CD4-positive, alpha-beta T cell (primary cell): ENCODE measurements at places on chromosomes 3 and 15.

GRCh38 chr3:63803911-63804310 is 15.2 kb upstream of the C3orf49 start:
- no peak for DNase-seq

DNA sequence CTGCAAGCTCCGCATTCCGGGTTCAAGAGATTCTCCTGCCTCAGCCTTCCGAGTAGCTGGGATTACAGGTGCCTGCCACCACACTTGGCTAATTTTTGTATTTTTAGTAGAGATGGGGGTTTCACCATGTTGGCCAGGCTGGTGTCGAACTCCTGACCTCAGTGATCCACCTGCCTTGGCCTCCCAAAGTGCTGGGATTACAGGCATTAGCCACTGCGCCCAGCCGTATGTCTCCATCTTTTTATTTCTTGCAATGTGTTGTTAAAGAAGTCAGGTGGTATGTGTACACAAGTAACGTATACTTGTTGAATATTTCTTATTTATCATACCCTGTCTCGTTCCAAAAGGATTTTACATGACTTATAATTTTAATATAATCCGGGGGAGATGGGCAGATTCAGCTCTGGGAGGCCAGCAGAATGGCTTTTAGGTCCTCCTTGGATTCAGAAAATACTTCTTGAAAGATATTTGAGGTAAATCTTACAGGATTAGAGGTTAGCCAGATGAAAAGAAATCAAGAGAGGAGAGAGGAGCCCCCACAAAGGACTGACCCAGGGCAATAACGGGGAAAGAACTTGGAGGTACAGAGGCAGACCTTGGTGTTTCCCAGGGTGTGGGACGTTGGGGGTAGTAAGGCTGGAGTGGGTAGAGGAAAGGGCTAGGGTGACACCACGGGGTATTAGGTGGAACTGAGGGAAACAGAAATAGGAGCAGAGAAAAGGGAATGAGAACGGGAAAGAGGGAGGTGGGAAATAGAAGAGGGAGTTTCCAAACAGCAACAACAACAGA is 27.2 kb upstream of the MUC20 start:
- DNase-seq: no peak

GRCh38 chr15:32649342-32649741 is 7.8 kb downstream of the SCG5 start:
- no peak for DNase-seq

DNA sequence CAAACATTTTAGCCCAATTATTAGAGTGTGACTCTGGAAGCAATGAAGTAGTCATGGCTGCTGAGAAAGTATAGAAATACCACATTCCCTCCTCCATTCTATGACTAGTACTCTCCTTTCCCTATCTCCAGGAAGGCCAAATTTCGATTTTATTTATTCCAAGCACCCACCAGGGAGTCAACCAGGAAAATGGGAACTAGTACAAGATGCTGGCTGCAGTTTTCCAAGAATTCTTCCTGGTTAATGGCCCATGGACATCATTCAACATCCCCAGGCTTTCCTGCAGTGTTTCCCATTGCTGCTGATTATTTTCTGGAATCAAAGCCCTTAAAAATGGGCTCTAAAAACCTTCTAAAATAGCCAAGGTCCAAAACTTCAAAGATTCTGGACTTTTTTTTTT is 247.9 kb upstream of the STT3B start:
- no peak for DNase-seq

DNA sequence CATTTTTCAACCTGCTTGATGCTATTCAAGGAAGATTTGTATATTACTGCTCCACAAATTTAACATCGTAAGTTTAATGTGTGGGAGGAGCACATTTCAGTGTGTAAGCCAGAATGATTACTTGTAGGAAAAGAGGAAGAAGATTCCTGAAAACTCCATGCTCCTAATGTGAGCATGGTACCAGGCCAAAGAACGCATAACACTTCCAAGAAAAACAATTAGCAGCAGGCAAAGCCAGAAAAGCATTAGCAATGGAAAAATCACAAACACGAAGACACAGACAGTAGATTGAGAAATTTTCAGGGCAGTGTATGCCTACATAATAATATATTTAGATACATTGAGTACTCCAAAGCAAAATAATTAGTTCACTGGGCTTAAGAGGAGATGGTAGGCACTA is 96.6 kb upstream of the CBLB start:
- no peak for DNase-seq

DNA sequence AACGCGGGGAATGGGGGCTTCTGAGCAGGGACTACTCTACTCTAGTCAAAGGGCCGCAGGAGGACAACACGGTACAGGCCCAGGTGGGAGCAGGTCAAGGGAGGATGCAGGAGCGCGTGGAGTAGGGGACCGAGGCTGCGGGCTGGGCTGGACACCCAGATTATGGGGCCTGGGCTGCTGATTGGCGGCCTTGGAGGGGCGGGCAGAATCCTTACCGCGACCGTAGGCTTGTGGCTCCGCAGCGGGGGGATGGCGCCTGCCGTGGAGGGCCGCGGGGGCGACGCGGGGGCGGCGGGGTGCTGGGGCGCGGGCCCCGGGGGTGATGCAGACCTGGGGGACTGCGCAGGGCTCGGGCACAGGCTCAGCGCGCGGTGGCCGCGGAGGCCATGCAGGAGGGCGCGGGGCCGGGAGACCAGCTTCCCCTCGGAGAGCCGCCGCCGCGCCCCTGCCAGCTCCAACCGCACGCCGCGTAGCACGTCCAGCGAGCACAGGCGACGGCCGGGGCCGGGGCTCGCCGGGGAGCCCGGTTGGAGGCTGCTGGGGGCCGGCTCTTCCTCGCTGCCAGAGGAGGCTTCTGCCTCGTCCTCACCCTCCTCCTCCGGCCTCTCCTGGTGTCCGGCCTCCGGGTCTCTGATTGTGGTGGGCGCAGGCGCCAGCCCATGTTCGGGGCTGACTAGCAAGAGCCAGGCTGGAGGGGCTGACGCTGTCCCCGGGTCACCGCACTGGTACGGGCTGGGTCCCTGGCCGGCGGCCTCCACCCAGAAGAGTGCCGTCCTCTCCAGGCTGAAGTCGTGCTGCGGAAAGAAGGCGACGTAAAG is 12.9 kb downstream of the UBAP1L start:
- DNase-seq: no peak

- no peak for DNase-seq
These were observed 12.6 kb upstream of the VIPR1 start for GRCh38 chr3:42489937-42490227.

GRCh38 chr15:40739854-40740253 is 15.2 kb downstream of the RMDN3 start:
- no peak for DNase-seq

- DNase-seq: no peak
These were observed 27.6 kb downstream of the MAPKAPK3 start for GRCh38 chr3:50644561-50644960.

- no peak for DNase-seq
These were observed 285.4 kb upstream of the ROPN1 start for GRCh38 chr3:124277144-124277890.

GRCh38 chr3:195752546-195753331 is 32.0 kb downstream of the MUC20 start:
- no peak for DNase-seq

DNA sequence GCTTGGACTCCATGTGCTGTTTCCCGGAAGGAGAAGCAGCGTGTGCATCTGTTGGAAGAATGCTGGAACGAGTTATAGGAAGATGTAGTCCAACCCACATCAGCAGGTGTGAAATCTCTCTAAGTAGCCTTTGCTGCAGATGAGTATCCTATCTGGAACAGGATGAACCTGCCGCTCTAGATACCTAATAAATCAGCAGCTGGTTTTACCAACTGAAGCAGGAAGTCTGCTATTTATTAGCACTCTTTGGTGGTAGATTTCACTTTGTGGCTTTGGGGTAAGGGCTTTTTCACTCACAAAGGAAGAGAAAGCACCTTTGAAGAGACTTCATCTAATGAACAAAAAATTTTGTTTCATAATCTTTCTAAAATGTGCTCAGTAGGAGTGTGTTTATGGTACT is 66.4 kb downstream of the DCUN1D1 start:
- DNase-seq: peak; percentile 11

DNA sequence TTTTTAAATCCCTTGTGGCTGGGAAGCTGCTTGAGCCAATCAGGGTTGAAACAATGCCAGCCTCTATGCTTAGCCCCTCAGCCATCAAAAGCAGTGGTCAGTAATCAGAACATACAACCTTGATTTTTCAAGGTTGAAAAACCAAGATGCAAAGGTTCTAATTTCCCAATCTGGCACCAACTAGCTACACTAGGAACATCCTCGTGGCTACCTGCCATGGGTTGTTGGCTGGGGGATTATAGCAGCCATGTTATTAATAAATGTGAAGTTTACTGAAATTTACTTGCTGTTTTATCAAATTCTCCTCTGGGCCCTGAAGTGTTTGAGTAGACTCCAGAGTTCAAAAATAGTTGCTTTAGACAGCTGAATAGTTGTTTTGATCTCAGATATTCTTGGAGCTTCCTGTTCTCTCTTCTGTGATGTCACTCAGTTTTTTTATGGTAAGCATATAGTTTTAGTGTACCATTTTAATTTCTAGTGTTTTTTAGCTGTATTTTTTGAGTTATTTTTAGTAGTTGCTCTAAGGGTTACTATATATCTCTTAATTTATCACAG is 31.9 kb downstream of the PCCB start:
- no peak for DNase-seq

DNA sequence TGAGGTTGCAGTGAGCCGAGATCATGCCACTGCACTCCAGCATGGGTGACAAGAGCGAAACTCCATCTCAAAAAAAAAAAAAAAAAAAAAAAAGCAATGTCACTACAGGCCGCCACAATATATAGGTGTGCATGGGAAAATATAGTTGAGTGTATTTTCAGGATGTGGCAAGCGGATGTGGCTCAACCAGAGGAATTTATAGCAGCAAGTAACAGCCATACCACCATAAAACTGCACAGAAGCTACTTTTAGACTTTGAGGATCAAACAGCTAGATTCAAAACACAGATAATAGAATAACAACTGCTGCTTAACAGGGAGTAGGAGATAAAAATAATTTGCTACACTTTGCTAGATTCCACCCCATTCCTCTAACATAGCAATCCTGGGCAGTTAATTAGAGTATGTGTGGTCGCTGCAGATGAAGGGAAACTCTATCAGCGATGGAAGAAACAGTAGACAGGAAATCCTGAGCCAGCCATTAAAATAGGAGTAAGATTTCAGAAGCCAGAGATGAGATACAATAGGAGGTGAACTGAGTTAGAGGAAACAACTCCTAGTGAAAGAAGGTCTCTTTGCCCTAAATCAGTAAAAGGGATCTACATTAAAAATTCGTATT is 318.7 kb upstream of the STT3B start:
- peak; percentile 13 for DNase-seq

DNA sequence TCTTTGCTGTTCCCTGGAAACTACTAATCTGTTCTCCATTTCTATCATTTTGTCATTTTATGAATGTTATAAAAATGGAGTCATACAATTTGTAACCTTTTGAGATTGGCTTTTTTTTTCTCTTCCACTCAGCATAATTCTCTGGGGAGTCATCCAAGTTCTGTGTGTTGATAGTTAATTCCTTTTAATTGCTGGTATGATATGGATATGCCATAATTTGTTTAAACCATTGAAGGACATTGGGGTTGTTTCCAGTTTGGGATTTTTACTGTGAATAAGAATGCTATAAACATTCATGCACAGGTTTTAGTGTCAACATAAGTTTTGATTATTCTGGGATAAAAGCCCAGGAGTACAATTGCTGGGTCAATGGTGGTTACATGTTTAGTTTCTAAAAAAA is 279.4 kb downstream of the WNT5A start:
- DNase-seq: no peak

GRCh38 chr3:81173514-81173913 is 587.9 kb downstream of the GBE1 start:
- no peak for DNase-seq

DNA sequence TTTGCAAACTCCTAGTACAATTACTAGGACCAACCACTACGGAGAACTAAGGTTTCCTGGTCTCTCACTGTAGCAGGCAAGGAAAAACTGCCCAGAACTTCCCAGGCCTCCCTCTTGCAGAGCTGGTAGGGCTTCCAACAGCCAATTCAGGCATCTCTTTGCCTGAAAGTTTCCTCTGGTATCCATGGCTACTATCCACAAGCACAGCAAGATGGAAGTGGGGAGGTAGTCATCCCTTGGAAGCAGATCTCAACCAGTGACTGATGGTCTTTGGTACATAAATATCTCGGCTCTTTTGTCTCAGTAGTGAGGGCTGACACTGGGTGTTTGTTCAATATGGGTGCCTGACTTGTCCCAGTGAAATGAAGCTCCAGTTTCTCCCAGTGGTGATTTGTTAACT is 201.3 kb upstream of the MRPL3 start:
- no peak for DNase-seq

DNA sequence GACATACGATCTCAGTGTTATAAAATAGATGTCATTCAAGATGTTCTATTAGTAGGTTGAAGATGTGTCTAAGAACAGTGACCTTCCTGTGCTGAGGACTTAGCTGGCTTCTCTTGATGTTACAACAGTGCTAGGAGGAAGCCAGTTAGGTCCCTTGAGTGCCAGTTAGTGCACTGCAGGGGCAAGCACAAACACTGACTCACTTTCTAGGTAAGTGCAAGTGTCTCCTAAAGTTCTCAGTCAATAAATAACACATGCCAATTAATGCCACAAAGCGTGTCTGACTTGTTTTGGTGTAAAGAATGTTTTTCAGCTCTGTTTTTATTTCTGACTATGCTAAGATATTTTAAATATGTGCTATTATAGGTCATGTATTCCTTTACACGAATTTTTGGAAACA is 211.8 kb downstream of the NAALADL2 start:
- DNase-seq: no peak

DNA sequence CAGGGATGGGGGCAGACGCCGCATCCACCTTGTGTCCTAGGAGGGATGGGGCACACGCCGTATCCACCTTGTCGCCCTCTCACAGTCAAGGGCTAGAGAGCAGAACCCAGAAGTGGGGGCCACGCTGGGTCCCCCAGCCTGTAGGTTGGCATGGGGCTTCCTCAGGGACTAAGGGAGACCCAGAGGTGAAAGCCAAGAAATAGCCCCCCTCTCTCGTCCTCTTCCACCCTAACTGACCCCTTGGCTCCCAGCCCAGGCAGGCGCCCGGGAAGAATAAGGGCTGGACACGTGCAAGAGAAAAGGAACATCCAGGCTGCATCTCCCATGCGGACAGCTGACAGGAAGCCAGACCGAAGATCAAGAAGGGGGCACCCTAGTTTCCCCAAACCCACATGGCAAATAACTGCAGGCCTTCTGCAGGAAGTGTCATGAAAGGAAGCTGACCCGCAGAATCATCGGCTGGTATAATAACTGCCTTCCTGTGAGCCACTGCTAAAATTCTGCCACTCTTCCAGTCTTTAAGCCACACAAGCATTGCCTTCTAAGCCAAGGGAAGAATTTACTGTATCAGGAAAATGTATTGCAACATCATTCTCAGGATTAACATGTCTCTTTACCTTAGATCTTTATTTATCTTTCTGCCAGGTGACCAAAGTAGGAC is 38.5 kb upstream of the TFRC start:
- DNase-seq: peak; percentile 24
